NCI-H1694 (cell line): ENCODE measurements at places on chromosomes 4 and X.

- no peak for DNase-seq
These were observed 4.0 kb upstream of the NEUROG2 start for GRCh38 chr4:112519689-112520597.

DNA sequence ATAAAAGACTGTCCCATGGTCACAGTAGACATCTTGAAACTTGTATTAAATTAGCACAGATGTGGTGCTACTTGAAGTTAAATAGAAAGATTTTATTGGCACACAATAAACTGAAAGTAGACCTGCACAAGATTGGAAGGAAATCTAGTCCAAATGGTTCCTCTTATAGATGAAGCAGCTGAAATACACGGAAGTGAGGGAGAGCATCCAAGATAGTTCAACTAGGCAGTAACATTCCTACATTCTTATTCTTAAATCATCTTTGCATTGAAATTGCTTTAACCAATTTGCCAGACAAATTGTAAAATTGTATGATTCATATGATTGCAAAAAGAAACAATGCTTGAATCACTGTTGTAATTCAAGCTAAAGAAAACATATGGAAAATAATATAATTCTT is 87.6 kb upstream of the VCX3B start:
- no peak for DNase-seq

- no peak for DNase-seq
These were observed 102.1 kb downstream of the ITIH6 start for GRCh38 chrX:54695816-54696487.

DNA sequence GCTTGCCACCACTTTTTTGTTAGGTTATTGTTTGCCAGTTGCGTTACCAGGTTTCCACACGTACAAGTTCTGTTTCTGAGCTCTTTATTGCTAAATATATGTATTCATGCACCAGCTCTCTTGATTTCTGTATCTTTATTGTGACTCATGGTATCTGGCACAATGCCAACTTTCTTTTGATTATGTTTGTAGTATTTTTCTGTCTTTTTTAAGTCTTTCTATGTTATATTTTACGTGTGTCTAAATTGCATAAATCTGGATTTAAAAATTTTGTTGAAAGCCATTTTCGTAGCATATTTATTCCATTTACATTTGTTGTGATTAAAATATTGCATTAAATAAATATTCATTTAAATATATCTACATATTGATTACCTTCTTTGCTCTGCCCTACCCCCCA is 73.8 kb downstream of the KDM6A start:
- DNase-seq, result no peak
